Bone marrow (tissue), 2 donors: ENCODE measurements at places on chromosomes 4 and X.

DNA sequence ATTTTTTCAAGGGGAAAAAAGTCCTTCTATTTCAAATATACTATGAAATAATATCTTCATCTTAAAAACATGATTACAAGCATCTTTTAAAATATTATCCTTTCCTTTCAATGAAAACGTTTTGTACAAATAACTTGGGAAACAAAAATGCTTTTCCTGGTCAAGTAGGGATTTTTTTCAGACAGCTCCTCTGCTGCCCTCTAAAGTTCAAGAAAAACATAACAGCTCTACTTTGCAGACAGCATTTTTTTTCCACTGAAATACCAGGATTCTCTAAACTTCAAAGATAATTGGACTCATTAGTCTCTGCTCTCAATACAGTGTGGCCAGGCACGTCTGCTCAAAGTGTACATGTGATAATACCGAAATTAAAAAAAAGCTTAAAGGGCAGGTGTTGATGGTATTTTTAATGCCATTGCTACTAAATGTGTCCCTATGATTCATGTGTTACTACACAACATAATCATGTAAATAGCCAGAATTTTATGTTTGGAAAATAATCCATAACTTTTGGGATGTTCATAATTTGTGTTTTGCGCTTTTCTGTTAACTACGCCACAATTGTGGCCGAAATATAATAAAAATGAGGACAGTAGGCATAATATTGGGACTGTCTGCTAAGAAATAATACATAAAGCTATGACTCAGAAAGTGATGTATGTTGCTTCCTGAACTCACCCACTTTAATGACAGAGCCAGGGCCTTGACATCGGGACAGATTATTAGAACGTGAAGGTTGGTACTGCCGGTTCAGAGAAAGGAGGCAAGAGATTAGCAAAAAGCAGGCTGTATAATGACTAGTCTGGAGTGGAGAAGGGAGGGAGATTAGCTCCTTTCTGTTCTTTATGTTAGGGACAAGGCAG, 478.9 kb downstream of the KCNIP4 start:
- no peak for DNase-seq

DNA sequence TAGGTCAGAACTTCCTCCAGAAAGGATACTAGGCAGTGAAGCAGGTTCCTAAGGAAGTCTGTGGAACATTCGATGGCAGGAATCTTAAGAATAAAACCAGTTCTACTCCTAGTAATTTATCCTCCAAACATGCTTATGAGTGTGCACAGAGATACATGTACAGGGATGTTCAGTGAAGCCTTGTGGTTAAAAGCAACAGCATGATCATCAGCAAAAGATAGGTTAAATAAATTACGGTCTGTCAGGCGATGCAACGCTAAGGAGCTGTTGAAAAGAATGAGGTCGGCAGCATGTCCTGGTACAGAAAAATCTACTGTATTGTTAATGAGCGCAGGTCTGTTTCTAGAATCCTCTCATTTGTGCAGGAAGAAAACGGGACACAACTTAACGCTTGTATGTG, 23.6 kb downstream of the SEL1L3 start:
- DNase-seq, result no peak

DNA sequence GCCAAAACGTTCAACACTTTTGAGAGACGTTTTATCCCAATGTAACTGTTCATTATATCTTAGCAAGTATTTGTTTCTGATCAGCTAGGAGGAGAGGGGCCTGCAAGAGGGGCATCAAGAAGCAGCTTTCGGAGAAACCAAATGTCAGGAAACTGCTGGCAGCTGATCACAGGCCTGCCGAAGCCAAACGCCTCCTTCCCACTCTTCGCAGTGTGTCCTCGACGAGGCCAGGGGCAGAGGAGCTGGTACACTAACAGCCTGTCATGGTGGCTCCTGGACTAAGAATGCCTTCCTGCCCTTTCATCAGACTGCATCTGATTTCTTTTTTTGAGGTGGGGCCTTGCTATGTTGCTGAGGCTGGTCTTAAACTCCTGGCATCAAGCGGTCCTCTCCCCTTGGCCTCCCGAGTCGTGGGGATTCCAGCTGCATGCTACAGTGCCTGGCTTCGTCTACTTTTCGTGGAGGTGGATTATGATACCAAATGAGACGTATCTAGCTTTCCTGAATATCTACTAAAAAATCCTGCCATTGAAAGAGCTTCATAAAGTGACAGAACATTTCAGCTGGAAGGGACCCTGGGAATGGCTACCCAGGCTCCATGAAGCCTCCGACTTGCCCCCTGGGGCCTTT, 134.8 kb downstream of the AFAP1 start:
- no peak for DNase-seq

DNA sequence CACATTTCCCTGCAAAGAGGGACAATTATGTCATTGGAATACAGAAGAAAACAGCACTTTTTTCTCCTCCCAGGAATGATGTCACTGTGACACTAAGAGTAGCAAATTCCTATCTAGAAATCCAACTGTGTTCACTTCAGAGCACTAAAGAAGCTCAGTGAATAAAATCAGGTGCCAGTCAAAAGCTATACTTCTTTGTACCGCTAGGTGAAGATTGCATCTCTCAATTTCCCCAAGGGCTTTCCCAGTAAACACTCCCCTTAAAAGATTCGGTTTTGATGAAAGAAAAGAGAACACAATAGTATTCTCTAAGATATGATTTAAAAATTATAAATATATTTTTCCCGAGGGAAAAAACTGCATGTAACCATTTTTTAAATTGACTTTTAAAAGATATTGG, 104.7 kb upstream of the MID1 start:
- no peak for DNase-seq

DNA sequence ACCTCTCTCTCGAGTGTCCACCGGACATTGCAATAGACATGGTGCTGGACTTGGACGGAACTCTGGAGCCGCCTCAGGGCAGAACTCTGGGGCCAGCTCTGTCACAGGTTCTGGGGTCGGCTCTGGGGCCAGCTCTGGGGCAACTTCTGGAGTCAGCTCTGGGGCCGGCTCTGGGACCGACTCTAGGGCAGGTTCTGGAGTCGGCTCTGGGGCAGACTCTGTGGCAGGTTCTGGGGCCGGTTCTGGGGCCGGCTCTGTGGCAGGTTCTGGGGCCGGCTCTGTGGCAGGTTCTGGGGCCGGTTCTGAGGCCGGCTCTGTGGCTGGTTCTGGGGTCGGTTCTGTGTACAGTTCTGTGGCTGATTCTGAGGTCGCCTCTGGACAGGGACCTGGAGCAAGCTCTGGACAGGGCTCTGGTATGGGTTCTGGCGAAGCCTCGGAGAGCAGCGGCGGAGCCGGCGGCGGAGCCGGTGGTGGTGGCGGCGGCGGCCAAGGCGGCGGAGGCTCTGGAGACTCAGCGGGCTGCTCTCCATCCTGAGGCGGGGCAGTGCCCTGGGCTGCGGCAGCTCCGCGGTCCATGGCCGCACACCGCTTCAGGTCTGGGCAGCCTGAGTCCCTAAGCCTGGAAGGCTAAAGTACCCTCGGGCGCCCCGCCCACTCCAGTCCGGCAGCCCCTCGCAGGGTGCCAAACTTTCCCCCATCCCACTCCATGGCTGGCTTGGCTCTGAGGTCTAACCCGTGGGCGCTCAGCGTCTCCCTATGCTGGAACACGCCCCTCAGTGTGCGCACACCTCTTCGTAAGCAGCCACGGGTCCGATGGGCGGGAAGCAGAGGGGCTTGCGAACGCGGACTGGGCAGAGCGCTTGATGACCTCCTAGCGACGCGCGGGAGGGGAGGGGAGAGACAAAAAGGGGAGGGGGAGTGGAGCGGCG, at the start of gene DGKK:
Gene DGKK (minus strand): TSS at position 723 of the 929 bp plus-strand sequence. CDS start 147 bp downstream, at position 576.
- DNase-seq, result no peak

DNA sequence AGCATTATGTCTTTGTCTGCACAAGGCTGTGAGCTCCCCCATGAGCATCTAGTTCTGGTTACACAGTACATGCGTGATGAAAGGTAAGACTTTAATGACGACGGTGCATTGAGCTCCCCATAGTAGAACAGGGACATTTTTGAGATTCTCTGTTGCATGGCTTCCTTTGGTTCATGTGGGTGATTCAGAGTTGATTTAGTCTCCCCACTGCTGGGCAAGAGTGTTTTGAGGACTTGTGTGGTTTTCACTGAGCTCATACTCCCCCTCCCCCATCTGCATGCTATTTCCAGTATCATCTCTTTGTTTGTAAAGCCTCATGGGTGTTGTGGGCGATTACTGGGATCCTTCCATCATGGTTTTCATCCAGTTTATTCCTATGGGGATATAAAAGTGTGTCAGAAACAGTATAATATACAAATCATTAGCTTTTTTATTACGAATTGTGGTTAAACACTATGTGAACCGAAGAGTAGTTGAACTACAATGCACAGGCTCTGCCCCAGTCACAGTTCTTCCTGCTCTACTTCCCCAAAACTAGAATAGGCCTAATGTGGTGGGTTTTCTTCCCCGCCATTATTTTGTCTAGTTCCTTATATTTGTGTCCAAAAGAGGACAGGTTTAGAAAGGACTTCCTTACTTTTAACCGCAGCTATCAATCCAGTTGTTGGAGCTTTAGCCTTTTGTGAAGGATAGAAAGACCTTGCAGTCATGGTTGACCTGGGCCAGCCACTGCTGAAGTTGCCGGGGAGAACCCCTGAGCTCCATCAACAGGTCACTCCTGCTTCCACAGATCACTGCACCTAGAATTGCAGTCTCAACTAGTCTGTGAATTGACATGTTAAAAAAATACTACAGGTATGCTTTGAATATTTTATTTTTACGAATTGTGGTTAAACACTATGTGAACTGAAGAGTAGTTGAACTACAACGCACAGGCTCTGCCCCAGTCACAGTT, 30.4 kb downstream of the KIT start:
- peak; percentile 94 for DNase-seq

DNA sequence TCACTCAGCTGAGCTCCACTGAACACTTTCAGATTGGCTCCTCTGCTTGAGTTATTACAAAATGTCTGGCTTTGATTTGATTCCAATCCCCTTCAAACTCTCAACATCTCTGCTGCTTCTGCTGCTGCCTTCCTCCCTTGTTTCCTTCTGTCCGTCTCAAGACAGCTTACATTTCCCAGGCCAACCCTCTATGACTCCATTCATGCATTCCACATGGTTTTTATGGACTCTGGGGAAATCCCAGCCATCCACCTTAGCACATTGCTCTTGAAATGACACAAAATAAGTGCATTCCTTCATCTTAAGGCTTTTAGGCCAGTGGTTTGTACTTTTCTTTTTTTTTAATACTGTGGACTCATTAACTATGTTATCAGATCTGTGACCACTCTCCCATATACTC, 68.5 kb upstream of the TMEM164 start:
- DNase-seq, result no peak

- no peak for DNase-seq
Measured at GRCh38 chrX:24333371-24333770, 19.5 kb upstream of the SUPT20HL2 start.

GRCh38 chrX:28520786-28521185, 66.5 kb upstream of the IL1RAPL1 start:
- DNase-seq, result no peak

GRCh38 chr4:18858229-18858922, 836.8 kb upstream of the LCORL start:
- no peak for DNase-seq

GRCh38 chr4:148998719-148999118, 556.5 kb upstream of the NR3C2 start:
- no peak for DNase-seq

GRCh38 chrX:136185401-136186022, 38.2 kb downstream of the FHL1 start:
- no peak for DNase-seq

GRCh38 chr4:183303301-183303700, 16.8 kb downstream of the CLDN22 start:
- no peak for DNase-seq

DNA sequence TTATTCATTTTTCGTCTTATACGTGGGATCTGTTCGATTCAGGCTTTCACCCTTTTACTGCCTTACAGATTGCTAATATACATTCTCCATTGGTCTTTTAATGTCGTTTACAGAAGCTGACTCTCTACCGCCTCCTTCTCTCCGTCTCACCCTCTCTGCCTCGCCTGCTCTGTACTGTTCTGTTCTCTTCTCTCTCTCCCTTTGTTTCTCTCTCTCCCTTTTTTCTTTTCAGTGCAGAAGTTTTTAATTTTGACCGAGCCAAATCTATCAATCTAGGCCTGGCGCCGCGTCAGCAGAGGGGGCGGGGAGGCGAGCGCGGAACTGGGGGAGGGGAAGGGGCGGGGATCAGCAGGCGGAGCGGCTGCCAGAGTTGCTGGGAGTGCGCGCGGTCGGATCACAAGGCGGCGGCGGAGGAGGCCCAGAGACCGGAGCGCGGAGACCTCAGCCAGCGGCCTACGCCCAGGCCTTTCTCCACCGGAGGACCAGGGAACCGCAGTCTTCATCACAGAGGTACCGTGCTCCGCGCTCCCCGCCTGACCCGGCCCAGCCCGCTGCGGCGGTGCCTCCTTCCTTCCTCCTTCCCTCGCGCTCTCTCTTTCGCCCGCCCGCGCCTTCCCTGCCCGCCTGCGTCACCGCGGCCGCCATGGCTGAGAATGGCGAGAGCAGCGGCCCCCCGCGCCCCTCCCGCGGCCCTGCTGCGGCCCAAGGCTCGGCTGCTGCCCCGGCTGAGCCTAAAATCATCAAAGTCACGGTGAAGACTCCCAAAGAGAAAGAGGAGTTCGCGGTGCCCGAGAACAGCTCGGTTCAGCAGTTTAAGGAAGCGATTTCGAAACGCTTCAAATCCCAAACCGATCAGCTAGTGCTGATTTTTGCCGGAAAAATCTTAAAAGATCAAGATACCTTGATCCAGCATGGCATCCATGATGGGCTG, at the start of gene UBQLN2:
Gene UBQLN2 (plus strand): TSS at position 397 of the 931 bp plus-strand sequence. CDS start 247 bp downstream, at position 644.
- DNase-seq, result peak; percentile 46

DNA sequence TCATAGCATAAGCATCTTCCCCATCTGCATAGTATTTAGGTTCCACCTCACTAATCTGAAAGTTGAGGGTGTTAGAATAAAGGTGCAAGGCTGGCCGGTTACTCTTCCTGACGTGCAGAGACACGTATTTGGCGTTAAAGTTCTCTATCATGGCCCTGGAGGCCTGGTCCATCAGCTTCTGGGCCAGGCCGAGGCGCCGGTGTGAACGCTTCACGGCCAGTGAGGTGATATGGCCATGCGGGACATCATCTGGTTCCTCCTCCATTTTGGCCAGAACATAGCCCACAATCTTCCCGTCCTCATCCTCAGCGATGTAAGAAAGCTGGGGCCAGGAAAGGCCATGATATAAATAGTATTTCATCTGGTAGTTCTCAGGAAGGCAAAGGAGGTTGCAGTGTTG, 425 bp downstream of the NAA11 start:
- no peak for DNase-seq

DNA sequence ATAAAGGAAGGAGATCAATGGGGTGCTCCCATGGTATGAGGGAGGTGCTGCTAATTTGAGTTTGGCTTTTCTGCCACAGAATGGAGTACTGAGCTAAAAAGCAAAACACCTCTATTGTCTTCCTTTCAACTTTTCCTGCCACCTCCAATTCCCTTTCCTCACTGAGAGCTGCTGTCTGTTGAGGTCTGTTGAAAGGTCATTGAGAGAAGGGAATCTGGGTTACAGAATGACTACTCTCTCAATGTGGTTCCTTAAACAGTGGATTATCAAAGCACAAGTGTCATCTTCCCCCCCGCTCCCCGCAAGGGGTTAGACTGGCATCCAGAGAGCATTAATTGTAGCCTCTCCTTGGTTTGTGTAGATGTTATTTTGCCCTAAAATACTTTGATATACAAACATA, 10.7 kb downstream of the USP9X start:
- DNase-seq, result no peak

- no peak for DNase-seq
Measured at GRCh38 chrX:115255003-115255402, 21.1 kb upstream of the LRCH2 start.

GRCh38 chr4:31086756-31087330, 366.7 kb downstream of the PCDH7 start:
- DNase-seq, result no peak
